ENCODE measurements at places on chromosomes 1 and 21.

- H3K36me3 ChIP-seq = no peaks in the 10 kb centered on the region
- H3K27me3 ChIP-seq = no peaks in the 10 kb centered on the region
- no peak for DNase-seq
These were observed 61.8 kb upstream of the TTLL7 start for GRCh38 chr1:84060781-84061180.

DNA sequence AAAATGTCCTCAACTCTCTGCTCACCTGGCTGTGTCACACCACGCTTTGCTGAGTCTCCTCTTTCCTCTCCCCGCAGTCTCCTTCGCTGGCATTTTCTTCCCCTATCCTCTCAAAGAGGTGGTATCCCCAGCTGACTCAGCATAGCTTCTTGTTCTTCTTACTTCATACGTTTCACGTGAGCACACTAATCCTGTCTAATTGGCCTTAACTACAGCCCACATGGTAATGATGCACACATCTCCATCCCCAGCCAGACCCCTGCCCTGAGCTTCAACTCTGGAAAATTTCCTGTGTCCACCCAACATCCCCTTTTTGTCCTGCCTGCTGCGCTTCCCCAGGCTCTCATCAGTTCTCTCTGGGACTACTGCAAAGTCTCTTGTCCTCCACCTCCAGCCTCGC lies 169.8 kb downstream of the TTLL7 start:
- H3K4me1 ChIP-seq = no peaks in the 10 kb centered on the region
- H3K36me3 ChIP-seq = no peaks in the 10 kb centered on the region
- H3K27me3 ChIP-seq = peaks cover 37% of the 10 kb centered on the region
- no peak overlapping the region for H3K27ac ChIP-seq
- DNase-seq = no peak
- H3K4me3 ChIP-seq = no peak overlapping the region

GRCh38 chr1:235473806-235474205 lies 30.4 kb downstream of the B3GALNT2 start:
- no peaks in the 10 kb centered on the region for H3K27me3 ChIP-seq
- H3K36me3 ChIP-seq = peaks cover 3% of the 10 kb centered on the region
- H3K4me1 ChIP-seq = no peaks in the 10 kb centered on the region
- no peak overlapping the region for H3K4me3 ChIP-seq

- H3K27ac ChIP-seq = no peak overlapping the region
- no peak for DNase-seq
- no peak overlapping the region for H3K4me3 ChIP-seq
- no peaks in the 10 kb centered on the region for H3K36me3 ChIP-seq
These were observed 19.1 kb downstream of the DMBX1 start for GRCh38 chr1:46508757-46509156.
